Eye (tissue), 1 donor: ENCODE measurements at places on chromosomes 5 and 9.

GRCh38 chr9:128203024-128203706 lies at the start of gene DNM1:
DNM1 (plus strand) TSS chr9:128203379; CDS start chr9:128203471, 92 bp downstream.
- DNase-seq = peak; percentile 86

DNA sequence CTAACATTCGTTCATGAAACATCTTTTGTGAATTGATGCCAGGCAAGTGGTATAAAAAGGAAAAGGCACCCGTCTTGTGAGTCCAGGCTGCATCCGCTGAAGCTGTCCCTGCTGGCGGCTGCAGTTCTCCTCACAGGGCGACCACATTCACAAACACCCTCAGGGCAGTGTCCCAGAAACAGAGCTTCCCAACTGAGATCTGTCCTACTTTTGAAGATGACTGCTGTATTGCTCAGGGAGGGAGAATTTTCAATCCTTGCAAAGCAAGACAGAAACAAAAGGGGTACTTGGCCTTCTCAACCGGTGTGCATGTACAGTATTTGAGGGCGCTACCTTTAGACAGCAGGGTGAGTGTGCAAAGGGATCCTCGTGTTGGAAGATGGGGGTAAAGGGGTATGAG lies 316.1 kb downstream of the GADD45G start:
- peak; percentile 78 for DNase-seq

DNA sequence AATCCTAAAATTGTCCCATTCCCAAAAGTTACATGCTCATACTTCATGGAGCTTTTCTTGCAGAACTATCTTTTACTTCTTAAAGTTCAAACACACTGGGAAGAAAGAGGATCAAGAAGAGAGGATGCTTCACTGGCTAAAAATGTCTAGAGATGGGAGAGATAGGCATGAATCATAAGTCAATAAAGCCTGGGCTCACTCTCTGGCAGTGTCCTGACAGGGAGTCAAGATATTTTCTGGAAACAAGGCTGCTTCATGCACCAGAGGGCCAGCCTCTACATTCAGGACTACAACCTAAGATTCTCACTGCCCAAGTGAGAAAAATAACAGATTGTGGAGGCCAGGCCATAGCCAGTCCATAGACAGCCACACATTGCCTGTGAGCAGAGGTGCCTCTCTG lies 1358.4 kb downstream of the EFNA5 start:
- no peak for DNase-seq

DNA sequence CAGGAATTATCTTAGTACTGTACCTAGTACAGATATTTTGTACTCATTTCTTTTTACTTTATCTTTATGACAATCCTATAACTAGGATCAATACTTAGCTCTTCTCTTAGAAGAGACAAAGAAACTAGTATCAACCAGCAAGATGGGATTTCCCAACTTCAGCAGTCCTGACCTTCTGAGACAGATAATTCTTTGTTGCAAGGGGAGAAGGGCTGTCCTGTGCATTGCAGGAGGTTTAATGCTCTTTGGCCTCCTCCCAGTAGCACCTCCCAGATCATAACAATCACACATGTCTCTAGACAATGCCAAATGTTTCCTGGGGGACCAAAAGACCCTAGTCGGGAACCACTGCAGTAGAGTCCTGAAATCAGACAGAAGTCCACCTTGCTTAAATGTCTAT lies 424.3 kb upstream of the DMAC1 start:
- no peak for DNase-seq

DNA sequence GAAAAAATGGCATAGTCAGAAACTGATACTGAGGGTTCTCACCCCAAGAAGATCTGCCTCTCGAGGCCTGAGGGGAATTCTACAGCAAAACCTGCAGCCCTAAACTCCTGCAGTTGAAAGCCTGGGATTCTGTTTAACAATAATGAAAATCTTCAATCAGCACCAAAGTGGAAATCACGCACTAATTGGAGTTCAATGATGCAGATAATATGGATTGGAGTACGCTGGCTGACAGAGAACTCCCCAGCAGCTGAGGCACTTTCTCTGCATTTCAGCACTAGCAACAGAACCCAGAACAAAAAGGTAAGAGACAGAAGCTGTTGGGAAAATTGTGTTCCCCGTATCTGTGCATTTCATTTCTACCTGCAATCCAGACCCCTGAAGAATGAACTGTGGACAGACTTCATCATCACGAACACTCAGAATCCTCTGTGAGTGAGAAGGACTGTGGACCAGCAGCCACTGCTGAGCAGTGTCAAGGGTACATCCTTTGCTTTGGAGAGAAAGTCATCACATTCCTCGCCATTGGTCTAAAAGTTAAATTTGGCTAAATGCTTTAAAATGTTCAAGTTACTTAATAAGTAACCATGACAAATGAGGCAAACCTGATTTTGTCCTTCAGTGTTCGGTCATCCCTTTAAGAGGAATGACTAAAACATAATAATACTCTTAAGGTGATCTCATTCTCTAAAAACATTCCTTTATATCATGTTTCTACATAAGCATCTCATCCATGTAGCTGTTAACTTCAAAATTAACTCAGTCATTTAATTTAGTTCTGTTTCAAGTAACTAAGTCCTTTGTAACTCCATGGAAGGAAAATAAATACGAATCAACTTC lies 126.1 kb downstream of the GAS1 start:
- DNase-seq = peak; percentile 83

GRCh38 chr9:30078195-30078594 lies 2306.2 kb upstream of the ACO1 start:
- no peak for DNase-seq

DNA sequence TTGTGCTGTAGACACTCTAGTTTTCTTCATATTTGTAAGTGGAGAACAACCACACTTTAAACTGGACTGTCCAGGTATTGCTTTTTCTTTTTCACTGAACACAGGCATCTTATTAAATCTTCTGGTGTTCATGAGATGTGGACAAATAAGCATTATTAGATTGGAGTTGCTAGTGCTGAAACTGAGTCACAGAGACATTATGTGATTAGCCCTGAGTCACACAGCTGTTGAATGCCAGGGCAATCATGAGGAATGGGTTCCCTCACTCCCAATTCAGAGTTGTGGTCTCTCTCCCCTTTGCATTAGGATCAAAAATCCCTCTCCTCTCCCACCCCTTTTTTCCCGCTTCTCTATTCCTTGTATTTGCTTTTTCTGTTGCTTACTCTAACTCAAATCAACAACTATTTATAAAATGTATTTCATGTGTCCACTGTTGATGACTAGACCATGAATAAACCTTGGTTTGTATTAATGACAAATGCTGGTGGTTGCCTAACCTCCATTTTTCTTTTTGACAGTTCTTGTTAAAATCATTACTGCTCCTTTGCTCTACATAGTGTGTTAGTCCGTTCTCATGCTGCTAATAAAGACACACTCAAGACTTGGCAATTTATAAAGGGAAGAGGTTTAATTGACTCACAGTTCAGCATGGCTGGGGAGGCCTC lies 738.2 kb downstream of the BRINP1 start:
- DNase-seq = no peak

GRCh38 chr9:120538339-120538738 lies 41.6 kb downstream of the CDK5RAP2 start:
- DNase-seq = no peak

GRCh38 chr9:131656356-131657036 lies 83.4 kb downstream of the RAPGEF1 start:
- DNase-seq = no peak

DNA sequence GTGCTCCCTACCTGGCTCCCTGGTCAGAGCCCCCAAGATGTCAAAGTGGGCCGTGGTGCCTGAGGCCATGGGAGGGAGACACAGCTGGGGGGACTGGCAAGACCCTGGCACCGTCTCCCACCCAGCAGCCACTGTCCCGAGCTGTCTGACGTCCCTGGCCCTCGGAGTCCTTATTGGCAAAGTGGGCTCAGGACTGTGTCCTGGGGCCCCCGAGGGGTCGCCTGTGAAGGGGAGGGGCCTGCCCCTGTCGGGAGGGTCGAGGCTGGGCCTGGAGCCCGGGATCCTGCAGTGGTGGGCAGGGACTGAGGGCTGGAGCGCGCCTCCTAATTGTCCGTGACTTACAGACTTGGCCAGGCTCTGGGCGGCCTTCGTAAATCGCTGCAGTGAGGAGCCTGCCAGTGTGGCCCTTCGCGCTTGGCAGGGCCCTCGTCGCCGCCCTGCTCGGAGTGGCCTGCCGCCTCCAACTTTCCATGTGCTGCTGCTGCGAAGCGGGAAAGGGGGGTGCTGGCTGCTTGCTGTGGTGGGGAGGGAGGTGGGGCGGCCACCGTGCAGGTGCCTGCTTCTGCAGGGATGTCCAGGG lies 13.7 kb downstream of the MYMK start:
- DNase-seq = no peak

- DNase-seq = peak; percentile 18
Observed at GRCh38 chr5:33649549-33650482, 209.1 kb downstream of the TARS1 start.

DNA sequence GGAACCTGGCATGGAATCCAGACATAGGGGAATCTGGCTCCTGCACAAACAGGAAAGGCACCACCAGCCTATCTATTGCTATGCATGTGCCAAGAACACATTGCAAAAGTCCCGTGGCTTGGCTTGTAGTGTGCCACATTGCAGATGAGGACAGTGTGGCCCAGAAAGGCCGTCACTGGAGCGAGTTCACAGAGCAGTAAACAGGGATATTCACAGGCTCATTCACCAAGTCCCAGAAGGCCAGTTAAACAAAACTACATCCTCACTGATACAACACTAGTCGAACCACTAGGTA lies 39.6 kb upstream of the TRIM32 start:
- no peak for DNase-seq

GRCh38 chr9:113160571-113160970 lies 9.8 kb downstream of the SLC31A2 start:
- DNase-seq = no peak

- DNase-seq = peak; percentile 33
Observed at GRCh38 chr5:18375641-18376040, 741.4 kb downstream of the TAF11L14 start.

- no peak for DNase-seq
Observed at GRCh38 chr5:164336276-164336675, 830.9 kb downstream of the MAT2B start.

- DNase-seq = no peak
Observed at GRCh38 chr5:74655206-74655605, 14.7 kb upstream of the ENC1 start.

DNA sequence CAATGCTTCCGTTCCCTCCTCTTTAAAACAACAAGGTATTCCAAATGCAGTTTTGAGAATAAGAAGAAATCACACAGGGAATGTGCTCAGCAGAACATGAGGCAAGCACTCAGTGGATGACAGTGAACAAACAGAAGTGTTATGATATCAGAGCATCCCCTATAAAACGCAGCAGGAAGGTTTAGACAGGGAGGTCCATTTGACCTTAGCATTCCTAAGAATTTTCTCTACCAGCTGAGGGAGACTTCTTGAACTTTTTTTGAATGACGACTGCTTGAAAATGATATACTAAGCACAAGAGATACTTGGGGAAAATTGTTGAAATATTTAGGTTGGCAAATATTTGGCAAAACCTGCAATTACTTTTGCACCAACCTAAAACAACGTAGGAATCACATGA lies 3.9 kb downstream of the AMACR start:
- no peak for DNase-seq

DNA sequence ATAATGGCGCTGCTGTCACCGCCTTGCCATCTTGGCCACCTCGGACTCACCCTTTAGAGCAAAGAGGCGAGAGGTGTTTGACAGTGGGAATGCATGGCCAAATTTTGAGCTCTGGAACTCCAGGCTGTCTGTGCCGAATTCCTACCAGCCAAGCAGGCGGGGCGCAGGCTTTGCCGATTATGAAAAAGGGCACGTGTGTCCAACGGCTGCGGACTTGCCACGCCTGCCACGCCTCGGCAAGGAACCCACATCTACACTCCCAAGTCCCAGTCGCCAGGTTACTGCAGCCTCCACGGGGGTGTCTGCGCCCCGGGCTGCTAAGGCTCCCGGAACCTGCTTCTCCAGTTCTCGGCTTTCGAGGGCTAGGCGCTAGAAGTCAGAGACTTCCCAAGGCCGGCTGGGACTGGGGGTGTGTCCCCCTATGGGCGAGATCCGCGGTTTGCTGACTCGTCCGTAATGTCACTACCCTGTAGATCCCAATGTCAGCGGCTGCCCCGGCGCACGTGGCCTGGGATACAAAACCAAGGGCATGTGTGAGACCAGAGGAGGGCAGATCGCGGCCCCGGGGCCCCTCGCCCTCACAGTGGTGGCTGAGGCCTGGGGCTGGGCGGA lies 2.8 kb downstream of the NPR3 start:
- peak; percentile 60 for DNase-seq

- no peak for DNase-seq
Observed at GRCh38 chr5:145835848-145836239, 702 bp upstream of the PRELID2 start.

DNA sequence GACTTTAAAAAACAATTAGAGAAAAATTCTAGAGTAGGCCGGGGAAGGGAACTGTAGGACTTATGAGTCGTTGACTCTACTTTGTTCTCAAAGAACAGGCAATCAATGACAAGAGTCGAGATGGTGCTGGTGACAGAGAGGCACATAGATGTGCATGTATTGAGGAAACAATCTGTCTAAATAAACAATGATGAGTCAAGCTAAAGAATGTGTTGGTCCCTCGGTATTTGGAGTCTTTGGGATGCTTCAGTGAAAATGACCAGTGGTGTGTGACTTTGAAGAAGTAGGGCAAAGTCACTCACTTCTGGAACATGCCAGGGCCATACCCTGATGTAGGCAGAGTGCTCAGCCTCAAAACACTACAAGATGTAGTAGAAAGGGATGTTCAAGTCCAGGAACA lies 288.1 kb upstream of the PANK3 start:
- DNase-seq = no peak

GRCh38 chr5:175819090-175819425 lies 52.3 kb upstream of the CPLX2 start:
- no peak for DNase-seq

- peak; percentile 50 for DNase-seq
Observed at GRCh38 chr5:124644138-124644537, 102.3 kb downstream of the ZNF608 start.

- peak; percentile 54 for DNase-seq
Observed at GRCh38 chr9:109319017-109319625, 1.7 kb downstream of the EPB41L4B start.

DNA sequence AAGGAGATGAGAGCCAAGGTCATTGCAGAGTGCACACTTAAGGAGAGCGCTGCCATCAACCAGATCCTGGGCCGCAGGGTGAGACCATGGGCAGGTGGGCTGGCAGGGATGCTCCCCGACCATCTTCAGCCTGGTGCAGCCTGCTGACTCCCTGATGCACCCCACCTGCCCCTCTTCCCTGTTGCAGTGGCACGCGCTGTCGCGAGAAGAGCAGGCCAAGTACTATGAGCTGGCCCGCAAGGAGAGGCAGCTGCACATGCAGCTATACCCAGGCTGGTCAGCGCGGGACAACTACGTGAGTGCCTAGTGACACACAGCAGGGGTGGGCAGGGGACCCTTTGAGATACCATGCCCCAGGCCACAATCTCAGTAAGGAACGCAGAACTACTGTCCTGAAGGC lies 28.3 kb downstream of the TCF7 start:
- DNase-seq = no peak

GRCh38 chr5:135952683-135953082 lies 2.1 kb downstream of the LECT2 start:
- DNase-seq = no peak
